ENCODE measurements at places on chromosomes 3 and 15. TPM values are rescaled to one million over a fixed set of nuclear protein-coding genes. Genes with fewer than 3 reads are reported as not detected.

Gene GDPGP1
- total RNA-seq: 6.0 TPM

Gene CBLB
- 36.0 TPM for total RNA-seq

Gene TTLL13
- total RNA-seq: 0.30 TPM

Gene IQSEC1
- 40.2 TPM for total RNA-seq

Gene SGO1
- 4.6 TPM for total RNA-seq

Gene PLS1
- 4.7 TPM for total RNA-seq

Gene GOLGA6B
- 0.11 TPM for total RNA-seq

Gene SLC6A1
- 228 TPM for total RNA-seq

Data from spinal cord (tissue), 10 donors.